Frontal cortex (tissue), 4 donors: ENCODE measurements at places on chromosomes 2 and 18.

DNA sequence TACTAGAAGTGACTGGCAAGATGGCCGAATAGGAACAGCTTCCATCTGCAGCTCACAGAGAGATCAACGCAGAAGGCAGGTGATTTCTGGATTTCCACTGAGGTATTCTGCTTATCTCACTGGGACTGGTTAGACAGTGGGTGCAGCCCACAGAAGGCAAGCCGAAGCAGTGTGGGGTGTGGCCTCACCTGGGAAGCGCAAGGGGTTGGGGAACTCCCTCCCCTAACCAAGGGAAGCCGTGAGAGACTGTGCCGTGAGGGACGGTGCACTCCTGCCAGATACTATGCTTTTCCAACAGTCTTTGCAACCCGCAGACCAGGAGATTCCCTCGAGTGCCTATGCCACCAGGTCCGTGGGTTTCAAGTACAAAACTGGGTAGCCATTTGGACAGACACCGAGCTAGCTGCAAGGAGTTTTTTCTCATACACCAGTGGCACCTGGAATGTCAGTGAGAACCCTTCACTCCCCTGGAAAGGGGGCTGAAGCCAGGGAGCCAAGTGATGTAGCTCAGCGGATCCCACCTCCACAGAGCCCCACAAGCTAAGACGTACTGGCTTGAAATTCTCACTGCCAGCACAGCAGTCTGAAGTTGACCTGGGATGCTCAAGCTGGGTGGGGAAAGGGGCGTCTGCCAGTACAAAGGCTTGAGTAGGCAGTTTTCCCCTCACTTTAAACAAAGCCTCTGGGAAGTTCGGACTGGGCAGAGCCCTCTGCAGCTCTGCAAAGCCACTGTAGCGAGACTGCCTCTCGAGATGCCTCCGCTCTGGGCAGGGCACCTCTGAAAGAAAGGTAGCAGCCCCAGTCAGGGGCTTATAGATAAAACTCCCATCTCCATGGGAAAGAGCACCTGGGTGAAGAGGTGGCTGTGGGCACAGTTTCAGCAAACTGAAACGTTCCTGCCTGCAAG, 40.1 kb downstream of the PLEK start:
- DNase-seq = no peak

GRCh38 chr2:191463790-191464189, 214.1 kb upstream of the NABP1 start:
- no peak for DNase-seq

DNA sequence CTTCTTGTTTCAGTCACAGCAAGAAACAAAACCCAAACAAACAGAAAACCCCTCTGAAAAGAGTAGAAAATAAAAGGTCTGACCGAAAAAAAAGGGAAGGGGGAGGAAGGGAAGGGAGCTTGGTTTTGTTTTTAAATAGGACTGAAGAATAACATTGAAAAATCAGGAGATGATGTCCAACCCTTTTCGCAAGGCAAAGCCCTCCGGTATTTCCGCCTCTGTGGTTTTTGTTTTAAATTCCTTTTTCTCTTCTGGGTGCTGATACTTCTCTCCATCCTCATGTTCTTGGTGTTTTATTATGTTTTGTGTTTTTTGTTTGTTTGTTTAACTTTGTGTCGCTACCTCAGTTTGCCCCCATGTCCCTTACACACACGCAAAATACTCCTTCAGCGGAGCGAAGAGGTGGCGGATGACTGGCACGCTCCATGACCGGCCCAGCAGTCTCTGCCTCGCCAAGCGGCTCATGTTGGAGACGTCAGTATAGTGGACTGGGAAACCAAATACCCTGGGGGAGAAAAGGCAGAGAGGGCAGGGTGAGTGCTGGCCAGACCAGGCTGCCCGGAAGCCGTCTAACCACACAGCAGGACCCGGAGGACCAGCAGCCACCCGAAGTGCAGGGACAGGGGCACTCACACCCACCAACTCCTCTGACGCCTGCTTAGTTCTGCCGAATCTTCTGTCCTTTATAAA, 65.7 kb upstream of the POMC start:
- no peak for DNase-seq

DNA sequence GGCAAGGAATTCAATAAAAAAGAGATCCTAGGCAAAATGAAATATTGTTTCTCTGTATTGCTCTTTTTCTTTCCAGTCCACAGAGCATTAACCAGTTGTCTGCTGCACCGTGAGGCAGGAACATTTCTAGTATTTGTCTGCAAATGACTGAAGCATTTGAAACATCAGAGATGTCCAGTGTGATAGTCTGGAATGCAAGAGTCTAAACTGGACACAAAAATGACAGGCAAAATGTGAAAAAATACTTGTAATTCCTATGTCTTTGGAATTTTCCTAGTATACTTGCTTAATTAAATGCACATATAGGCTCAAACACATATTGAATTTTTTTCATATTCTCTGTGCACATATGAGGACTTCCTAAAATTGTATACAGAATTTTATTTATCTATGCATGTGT, 120.5 kb upstream of the SPATS2L start:
- no peak for DNase-seq

- no peak for DNase-seq
These were observed 99.0 kb upstream of the SMAD2 start for GRCh38 chr18:48029296-48029986.

DNA sequence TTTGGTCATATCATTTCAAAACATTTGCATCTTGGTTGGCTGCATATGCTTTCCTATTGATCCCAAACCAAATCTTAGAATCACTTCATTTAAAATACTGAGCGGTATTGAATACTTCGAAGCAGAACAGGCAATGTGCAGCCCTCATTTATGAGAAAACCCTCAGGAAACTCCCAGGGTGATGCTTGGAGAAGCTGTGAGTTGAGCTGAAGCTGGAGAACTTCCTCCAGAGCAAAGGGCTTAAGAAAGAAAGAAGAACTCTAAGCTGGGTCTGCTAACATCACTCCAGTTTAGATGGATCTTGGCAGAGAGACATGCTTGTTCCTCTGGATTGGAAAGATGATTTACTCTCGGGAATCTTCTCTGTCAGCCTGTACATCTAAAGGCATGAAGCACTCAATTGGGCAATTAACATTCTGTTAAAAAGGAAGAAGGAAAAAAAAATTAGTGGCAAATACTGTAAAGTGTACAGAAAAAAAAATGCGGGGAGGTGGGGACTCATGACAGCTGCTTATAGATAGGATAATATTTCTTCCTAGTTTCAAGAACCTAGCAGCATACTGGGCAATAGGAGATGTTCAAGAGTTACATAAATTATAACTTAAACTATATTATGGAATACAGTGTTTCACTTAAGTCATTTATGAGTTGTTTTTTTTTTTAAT, 49.5 kb downstream of the ATIC start:
- no peak for DNase-seq

DNA sequence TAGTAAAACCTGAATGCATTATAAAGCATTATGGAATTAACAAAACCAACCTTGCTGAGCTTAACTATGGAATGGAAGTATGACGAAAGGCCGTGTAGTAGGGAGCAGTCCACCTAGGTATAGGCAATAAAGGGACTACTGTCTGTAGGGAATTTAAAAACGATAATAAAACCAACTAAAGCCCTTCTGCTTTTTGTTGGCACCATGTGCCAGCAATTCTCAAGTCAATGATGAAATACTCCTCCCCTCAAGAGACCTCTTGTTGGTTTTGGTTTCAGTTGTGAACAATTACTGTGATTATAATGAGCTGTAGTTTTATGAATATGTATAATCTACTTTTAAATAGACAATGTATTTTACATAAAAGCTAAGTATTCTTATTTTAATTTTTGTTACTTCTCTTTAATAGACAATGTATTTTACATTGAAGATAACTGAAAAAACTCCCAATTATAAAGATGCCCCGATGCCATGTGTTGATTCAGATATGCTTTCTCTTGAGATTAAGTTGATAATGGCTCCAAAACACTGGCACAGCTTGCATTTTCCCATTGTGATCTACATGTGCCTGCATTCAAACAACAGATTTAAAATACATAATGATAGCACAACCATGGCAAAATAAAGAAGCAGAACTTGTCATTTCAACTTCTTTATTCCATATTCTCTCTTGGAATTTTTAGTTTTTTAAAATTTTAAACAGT, 55.5 kb upstream of the ZDBF2 start:
- DNase-seq = no peak

- DNase-seq = no peak
These were observed 44.6 kb downstream of the TGIF1 start for GRCh38 chr18:3494569-3494968.

DNA sequence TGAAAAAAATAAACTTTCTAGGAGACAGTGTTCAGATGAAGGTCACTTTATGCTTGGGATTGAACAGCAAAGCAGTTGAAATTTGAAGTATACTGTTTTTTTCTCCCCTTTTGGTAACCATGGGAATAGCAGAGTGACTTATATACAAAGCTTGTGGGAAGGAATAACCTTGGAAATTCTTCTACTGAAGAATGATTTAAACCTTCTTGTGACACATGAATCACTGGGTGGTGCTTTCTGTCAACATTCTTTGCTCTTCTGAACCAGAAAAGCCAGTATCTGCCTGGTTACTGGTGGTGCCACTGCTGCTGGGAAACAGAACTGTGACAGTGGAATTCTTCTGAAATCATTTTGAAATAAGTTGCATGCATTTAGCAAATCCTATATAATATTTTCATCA, 39.4 kb upstream of the RND3 start:
- DNase-seq = no peak

- no peak for DNase-seq
These were observed 1.3 kb downstream of the BIRC6 start for GRCh38 chr2:32358111-32358482.

DNA sequence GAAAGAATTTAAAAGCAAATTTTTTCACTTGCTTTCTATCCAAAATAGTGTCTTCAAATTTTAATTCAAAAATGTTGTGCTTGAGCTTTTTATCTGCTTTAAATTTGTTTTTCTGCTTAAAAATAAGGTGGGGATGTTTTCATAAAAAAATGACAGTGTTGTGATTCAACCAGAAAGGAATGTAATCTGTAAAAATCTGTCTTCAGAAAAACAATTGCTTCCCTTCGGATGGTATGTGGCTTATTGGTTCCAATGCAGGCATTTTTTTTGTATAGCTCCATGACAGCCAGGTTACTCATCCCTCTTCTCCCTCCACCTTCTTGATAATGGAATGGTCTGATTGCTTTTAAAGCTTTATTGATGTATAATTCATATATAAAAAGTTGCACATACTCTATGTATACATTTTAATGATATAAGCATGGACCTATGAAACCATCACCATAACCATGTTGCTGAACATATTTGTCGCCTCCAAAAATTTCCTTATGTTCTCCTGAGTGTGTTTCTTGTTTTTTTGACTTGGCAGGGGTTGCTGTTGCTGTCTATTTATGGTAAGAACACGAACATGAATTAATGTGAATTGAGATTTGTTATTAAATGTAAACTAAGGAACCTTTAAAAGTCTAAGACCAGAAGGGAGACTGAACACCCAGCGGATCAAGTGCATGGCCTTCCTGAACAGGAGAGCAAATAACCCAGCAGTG, 363.7 kb upstream of the SPHKAP start:
- no peak for DNase-seq

DNA sequence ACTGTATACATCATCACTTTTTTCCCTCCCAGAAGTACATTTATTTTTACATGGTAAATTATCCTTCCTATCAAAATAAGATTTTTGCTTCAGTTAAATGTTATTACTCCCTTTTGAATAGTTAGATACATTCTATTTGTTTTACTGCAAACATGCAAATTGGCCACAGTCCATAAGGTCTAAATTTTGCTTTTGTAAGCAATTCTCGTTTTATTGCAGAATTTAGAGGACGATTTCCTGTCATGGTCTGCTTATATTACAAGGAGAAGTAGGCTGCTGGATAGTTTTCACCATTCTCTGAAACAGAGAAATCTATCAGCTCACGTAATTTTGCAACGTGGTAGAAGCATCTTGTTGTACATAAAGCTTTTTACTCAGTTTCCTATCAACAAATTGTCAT, 1632.5 kb downstream of the LRP1B start:
- no peak for DNase-seq

DNA sequence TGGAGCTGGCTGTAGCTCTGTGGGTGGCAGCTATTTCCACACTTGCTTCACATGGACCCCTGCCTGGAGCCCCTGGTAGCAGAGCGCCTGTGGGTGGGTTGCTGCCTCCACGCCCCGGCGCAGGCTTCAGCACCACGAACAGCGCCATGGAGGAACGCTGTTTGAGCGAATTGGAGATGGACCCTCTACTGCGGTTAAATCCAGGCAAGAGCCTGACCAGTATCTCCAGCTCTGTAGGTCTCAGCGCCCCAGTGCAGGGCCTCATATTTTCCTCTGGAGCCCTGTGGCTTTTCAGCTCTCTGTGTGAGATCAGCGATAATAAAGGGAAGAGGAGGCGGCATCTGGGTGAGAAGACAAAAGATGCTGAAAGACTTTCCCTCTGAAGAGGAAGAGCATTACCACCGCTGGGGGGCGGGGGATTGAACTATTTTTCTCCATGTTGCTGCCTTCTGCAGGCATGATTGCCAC, 12.0 kb downstream of the ONECUT2 start:
- no peak for DNase-seq

GRCh38 chr2:221573430-221574230, 1.5 kb upstream of the EPHA4 start:
- DNase-seq = peak; percentile 81

- DNase-seq = no peak
These were observed 91.9 kb upstream of the FOSL2 start for GRCh38 chr2:28300485-28301341.

DNA sequence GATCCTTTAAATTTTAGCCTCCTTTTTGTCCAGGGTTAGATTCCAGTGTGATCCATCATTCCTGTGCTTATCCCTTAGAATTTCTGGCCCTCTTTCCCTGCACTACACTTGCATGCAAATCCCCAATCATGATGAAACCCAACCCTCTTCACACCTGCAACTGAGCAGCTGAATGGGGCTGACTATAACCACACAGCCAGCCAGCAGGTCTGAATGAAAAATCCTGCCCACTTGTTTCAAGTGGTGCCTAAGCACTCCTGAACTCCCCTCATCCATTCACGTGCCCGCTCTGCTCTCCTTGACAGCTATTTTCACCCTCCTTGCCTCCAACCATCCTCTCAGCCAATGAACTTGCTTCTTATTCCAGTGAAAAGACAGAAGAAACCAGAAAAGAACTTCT, 80.5 kb upstream of the AFF3 start:
- DNase-seq = no peak

- DNase-seq = no peak
These were observed 78.8 kb downstream of the TGOLN2 start for GRCh38 chr2:85248773-85249509.

DNA sequence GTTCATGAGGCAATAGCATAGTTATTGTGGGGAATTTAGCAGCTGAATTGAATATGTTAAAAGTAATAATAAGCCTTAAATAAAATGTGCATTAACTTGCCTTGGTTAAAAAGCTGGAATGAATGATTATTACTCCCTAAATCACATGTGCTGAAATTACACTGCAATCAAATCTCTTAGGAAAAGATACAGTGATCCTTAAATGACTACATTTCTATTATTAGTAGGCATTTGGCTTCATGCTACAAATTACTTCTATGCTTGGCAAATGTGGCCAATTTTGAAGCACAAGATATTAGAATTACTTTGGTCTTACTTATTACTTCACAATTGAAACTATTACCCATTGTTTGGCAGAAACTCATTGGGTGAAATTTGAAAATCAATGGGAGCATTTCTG, 5.4 kb downstream of the RND3 start:
- DNase-seq = no peak

GRCh38 chr2:176081837-176082524, 1.8 kb downstream of the EVX2 start:
- DNase-seq = no peak

GRCh38 chr2:216857131-216857550, 2.7 kb downstream of the TNP1 start:
- DNase-seq = no peak
